DMS79 (cell line): ENCODE measurements at places on chromosomes 1 and 21.

DNA sequence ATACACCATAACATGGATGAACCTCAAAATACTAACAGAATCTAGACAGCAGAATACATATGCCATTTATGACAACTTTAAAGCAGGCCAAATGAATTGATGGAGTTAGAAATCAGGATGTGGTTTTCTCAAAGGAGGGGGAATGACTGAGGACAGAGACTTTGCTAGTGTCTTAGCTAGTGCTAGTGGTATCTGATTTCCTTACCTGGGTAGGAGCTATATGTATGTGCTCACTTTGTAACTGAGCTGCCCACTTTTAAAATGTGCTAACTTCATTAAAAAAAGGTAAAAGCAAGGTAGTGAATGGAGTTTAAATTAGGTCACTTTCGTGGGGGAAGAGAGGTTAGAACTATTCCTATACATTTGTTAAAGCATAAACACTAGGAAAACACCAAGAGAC lies 2.6 kb downstream of the GTF2B start:
- DNase-seq, result no peak

GRCh38 chr1:22652881-22653316 lies at the start of gene C1QB:
Gene C1QB (plus strand): TSS chr1:22653236. CDS start chr1:22659463, 6,227 bp downstream.
- no peak for DNase-seq

DNA sequence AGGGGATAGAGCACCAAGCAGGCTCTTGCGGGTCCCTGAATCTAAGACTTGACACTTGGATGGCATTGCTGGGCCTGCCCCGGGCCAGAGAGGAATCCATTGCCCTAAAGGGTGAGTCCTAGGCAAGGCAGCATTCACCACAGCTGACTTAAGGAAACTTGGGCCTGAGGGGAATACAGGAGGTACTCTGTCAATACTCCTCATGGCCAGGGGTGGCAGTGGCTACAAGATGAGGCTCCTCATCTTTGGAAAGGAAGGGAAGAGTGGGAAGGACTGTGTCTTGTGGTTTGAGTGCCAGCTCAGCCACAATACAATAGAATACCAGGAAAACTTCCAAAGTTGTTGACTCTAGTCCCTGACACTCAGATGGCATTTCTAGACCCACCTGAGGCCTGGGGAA lies 5.1 kb downstream of the KRTAP22-1 start:
- DNase-seq, result no peak

GRCh38 chr1:70426154-70427131 lies 15.4 kb downstream of the CTH start:
- no peak for DNase-seq

- no peak for DNase-seq
These were observed at the start of gene CCDC185 for GRCh38 chr1:223393275-223394214. Gene CCDC185 (plus strand): TSS chr1:223393415. CDS start chr1:223393476, 61 bp downstream.

GRCh38 chr1:205032508-205032907 lies 10.5 kb upstream of the CNTN2 start:
- no peak for DNase-seq

DNA sequence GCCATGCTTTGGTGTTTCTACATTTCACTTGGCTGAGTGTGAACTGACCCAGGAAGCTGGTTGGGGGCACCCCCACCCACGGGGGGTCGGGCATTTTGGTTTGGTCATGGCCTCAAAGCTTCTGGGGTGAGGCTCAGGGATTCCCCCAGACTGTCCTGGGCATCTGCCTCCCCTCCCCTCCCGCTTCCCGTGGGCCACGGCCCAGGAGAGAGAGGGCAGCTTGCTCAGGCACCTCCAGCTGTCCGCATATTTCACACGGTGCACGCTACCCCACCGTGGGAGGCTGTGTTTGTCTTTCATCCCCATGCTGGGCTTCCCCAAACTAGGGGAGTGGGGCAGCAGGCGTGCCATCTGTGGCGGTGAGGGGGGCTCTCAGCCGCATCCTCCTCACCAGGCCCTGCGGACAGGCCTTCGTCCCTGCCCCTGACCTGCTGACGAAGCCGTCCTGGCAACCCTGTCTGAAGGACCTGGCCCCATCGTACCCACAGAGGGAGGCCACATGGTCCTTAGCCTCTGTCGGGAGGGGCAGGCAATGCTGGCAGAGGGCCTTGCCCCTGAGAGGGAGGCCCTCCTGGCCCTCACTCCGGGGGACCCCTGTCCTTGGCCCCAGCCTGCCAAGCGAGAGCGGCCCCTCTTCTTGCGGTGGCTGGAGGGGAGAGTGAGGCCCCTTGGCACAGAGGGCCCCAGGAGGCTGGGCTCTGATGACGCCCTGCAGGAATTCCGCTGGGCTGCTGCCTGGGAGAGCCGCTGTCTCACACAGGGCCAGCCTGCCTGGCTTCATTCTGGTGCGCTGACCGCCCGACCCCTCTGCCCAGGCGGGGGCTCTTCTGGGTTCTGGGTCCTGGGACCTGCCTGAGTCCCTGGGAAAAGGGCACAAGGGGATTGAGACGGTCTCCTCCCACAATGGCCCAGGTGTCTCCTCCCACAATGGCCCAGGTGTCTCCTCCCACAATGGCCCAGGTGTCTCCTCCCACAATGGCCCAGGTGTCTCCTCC lies 22.1 kb downstream of the TP73 start:
- DNase-seq, result no peak

DNA sequence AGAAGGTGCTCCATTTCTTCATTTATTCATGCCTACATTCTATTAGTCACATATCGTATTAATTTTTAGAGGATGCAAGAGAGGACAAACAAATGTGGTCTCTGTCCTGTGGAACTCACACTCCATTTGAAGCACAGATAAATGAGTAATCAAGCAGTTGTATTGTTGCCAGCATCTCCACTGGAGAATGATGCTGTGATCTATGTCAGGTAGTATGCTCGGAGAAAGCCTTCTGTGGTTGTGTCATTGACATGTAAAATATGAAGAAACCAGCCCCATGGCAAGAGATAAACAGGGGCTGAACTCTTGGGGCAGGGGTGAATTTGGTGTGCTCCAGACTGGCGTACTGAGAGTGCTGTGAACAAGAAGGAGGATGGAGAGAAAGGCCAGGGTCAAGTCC lies 101.2 kb downstream of the FASLG start:
- DNase-seq, result no peak

- DNase-seq, result no peak
These were observed 9.9 kb upstream of the HLCS start for GRCh38 chr21:36976228-36976861.

GRCh38 chr1:93960641-93961147 lies 51.5 kb upstream of the GCLM start:
- peak; percentile 65 for DNase-seq

- DNase-seq, result no peak
These were observed 4.3 kb downstream of the GPR153 start for GRCh38 chr1:6256645-6257044.

DNA sequence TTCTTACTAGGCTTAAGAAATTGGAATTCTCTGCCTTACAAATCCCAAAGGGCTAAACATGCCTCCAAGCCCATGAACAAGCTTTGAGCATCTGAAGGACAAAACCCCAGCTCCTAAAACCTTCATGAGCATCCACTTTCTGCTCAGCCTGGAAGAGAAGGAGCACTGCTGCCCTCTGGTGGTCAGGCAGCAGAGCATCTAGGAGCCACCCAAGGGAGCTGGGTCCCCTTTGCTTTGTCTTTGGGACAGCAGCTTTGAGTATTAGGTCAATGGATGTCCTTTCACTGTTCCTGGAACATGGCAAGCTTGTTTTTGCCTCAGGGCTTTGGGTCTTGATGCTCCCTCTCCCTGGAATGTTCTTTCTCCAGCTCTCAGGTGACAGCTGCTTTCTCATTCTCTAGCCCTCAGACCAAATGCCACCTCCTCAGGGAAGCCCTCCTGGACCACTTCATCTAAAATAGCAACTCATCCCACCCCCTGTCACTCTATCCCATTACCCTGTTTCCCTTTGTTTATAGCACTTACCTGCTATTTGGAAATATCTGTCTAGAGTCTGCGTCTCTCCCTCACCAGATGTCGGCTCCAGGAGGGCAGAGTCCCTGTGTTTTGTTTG lies 25.7 kb downstream of the RAB7B start:
- DNase-seq, result peak; percentile 83

- no peak for DNase-seq
These were observed 54.4 kb downstream of the SLC9A1 start for GRCh38 chr1:27100335-27101053.

- DNase-seq, result no peak
These were observed 63.8 kb downstream of the BCAR3 start for GRCh38 chr1:93617670-93618499.

DNA sequence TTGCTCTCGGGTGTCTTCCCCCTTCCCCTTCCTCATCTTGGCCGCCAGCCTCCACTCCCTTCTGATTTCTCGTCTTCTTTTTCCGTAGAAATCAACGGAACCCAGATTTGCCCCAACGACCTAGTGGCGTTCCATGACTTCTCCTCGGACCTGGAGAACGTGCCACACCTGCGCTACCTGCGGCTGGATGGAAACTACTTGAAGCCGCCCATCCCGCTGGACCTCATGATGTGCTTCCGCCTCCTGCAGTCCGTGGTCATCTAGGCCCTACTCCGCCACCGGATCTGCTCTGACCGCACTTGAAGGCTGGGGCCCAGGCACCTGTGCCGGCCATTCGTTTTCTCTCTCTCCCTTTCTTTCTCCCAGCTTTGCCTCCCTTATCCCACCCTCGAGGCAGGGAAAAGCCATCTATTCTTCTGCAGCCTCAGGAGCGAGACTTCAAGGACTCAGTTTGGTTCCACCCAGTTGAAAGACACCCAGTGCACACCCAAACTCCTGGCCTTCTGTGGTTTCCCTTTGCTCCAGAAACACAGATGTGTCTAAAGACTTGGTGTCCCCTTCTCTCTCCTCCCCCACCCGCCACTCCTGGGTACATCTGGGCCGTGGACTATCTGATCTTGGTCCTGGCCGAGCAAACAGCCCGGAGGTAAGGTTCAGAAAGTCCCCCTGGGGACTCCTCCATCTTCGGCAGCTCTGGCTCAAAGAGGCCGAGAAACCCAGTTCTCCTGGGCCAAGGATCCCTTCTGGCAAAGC lies 7.2 kb upstream of the OPTC start:
- no peak for DNase-seq

GRCh38 chr1:241944300-241944699 lies 13.3 kb upstream of the BECN2 start:
- no peak for DNase-seq

GRCh38 chr1:209617047-209617673 lies 33.6 kb downstream of the CAMK1G start:
- no peak for DNase-seq

DNA sequence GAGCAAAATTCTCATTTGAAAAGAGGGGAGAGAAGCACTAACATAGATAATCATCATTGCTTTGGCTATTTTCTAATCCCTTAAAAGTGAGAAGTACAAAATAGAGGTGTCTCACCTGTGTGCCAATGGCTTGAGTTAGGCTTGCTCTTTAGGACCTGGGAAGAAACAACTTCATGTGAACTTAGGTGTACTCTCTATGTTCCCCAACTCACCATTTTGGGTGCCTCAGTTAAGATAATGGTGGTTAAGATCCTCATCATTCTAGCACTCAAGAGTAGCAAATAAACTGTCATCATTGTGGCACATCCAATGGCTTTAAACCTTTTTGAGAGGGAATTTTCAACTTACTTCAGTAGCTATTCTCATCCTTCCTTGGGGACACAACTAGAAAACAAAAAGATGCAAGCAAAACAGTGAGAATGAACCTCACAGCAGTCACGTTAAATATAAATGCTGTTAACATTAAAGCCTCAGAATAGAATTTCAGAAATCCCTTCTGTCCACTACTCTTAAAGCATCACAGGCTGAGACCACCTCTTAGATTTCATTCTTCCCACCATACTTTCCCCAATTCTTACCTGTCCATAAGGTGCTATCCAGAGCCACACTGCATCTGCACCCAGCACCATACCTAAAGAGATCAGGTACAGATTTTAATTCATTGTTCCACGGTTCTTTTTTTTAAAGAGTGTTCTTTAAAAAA lies 1.2 kb downstream of the GAS5 start:
- DNase-seq, result no peak

GRCh38 chr1:28815533-28816185 lies 3.7 kb downstream of the OPRD1 start:
- peak; percentile 67 for DNase-seq

DNA sequence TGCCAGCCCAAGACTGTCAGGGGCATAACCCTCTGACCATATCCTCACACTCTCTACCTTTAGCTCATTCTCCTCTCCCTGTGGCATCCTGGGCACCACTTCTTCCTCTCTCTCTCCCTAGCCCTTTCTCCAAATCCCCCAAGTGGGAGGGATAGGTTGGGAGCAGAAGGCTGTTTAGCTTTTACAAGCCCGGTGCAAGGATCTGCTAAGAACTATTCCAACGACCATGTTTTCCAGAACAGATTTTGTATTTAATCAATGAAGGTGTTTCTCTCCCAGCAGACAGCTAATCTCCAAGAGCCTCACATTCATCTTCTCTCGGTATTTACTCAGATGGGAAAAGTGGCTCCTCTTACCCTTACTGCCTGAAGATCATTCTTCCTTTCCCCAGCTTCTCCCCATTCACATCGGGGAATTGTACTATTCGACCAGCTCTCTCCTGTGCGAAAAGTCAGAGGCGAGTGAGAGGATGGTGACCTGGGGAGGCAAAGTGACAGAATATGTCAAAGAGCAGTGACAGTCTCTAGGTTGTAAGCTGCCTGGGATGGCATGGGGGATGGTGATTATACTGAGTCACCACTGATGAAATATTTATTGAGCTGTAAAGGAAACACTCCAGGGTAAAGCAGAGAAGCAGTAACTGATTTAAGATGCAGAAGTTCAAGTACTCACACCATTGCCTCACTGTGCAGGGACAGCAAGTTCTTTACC lies 47.0 kb upstream of the RBM15 start:
- DNase-seq, result no peak

GRCh38 chr1:46673749-46674182 lies 2.1 kb downstream of the TEX38 start:
- DNase-seq, result no peak

DNA sequence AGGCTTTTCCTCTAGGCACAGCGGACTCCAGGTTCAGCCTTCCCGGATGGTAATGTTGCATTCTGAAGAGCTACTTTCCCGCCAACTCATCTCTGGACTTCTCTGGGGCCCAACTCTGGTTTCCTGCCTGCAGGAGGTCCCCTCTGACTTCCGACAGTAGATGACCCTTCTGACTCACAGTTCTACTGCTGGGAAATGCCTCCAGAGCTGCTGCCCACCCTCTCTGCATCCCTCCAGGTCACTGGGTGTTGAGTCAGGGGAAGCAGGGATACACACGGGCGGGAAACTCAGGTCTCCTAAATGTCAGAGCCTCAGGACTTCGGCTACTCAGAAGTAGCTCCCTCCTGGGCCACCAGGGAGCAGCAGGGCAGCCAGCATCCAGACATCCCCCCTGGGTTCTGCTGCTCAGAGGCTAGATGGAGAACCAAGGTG lies 2.1 kb upstream of the KIF21B start:
- no peak for DNase-seq

- no peak for DNase-seq
These were observed 5.1 kb downstream of the FCRL2 start for GRCh38 chr1:157771661-157772425.
